Pancreas (tissue), 10 donors: ENCODE measurements at places on chromosomes 3 and 15.

DNA sequence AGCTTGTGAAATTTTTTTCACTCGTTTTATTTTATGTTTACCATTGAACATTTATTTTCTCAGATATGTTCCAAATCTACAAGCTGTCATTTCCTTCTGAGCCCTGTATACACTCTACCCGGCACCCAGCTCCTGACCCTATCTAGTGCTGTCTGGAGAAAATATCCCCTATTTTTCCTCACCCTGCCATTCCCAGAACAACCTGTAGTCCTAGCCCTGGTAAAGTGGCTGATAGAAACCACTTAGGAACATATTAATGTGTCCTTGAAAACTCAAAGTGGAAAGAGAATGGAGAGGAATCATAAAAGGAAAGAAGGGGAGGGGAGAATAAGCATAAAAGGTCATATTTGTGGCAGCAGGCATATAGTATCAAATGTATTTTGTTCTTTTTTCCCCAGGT lies 8.2 kb upstream of the TIMMDC1 start:
- H3K27me3 ChIP-seq = no peaks in the 10 kb centered on the region
- no peaks in the 10 kb centered on the region for H3K36me3 ChIP-seq
- no peak for DNase-seq
- H3K4me1 ChIP-seq = no peaks in the 10 kb centered on the region

DNA sequence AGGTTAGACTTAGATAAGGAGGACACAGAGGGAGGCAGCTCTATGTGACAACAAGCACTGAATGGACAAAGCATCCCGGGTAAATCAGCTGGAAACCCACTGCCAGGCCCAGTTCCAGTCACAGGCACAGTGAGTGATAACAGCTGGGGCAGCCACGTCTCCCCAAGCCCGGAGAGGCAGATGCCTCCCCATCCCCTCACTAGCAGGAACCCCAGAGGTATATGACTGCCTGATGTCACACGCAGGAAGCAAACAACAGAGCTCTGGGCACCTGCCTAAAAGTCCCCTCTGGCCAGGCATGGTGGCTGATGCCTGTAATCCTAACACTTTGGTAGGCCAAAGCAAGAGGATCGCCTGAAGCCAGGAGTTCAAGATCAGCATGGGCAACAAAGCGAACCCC lies 18.2 kb downstream of the C15orf62 start:
- H3K4me3 ChIP-seq = no peak overlapping the region
- peak overlapping the region; percentile 80 for H3K27ac ChIP-seq
- no peak for DNase-seq
- H3K4me1 ChIP-seq = peaks cover 51% of the 10 kb centered on the region
- no peaks in the 10 kb centered on the region for H3K27me3 ChIP-seq

GRCh38 chr3:123678108-123678511 lies 93.3 kb upstream of the HACD2 start:
- no peak overlapping the region for H3K27ac ChIP-seq
- DNase-seq = no peak
- H3K36me3 ChIP-seq = no peaks in the 10 kb centered on the region
- H3K4me1 ChIP-seq = no peaks in the 10 kb centered on the region
- H3K4me3 ChIP-seq = no peak overlapping the region

DNA sequence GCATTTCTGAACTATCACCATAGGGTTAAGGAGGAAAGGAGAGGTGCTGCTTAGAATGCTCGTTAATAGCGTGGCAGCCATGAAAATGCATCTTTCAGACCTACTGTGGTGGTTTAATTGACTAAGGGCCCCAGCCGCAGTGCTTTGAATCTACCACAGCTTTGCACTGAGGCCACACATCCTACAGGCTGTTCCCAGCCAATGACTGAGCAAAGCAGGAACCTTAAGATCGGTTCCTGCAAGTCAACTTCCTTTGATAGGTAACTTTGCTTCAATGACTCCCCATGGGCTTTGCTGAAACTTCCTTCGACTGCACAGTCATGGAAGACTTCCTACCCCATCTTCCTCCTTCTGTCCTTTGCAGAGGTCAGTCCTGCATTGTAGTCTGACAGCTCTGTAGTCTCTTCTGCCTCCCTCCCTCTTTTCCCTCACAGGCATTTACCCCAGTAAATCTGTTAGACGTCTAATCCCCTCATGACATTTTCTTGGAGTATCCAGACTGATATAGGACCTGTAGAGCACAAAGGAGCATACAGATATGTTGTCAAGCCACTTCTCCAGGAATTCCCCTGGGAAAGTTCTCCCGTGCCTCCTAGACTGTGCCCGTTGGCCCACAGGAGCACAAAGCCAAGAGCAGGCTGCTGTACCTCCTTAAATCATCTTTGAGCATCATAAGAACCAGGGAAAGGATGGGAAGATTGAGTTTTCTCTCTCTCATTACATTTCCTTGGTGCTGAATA lies 2.6 kb upstream of the BCL2A1 start:
- H3K27ac ChIP-seq = no peak overlapping the region
- no peaks in the 10 kb centered on the region for H3K4me1 ChIP-seq
- no peak overlapping the region for H3K4me3 ChIP-seq
- no peak for DNase-seq

DNA sequence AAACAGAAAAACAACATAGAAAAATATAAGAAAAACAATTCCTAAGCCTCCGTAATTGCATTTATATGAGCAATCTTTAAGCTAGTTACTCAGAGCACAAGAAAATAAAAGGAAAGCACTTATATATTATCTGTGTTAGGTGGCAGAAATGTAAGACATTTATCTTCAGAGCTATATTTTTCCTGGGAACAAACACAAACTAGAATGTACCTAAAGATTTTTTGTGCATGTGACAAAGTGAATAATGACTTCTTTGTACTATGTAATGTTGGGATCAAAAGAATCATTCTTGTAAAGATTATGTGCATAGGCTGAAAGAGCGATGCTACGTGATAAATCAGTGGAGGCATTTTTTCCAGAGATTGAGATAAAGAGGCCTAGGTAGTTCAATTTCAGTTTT lies 111.3 kb upstream of the GMNC start:
- no peaks in the 10 kb centered on the region for H3K36me3 ChIP-seq
- no peaks in the 10 kb centered on the region for H3K4me1 ChIP-seq
- H3K27me3 ChIP-seq = no peaks in the 10 kb centered on the region
- DNase-seq = no peak

GRCh38 chr3:32616267-32616962 lies 45.8 kb upstream of the DYNC1LI1 start:
- H3K4me3 ChIP-seq = no peak overlapping the region
- H3K27me3 ChIP-seq = no peaks in the 10 kb centered on the region
- H3K4me1 ChIP-seq = no peaks in the 10 kb centered on the region
- no peak for DNase-seq
- H3K36me3 ChIP-seq = no peaks in the 10 kb centered on the region

DNA sequence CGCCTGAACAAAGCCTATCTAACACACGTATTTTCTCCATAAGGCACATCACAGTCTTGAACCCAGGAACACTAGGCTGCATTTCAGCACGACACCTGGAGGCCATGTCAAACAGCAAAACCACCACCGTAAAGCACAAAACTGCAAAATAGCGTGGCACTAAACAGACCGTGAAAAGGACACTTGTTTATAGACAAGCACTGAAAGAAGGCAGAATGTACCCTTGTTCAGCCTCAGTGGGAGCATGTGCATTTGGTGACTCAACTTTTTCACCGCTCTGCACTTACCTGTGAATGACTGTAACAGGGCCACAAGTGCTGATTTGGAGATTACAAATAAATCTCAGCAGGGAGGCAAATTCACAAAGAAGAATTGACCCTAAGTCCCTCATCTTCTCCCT lies 80.8 kb downstream of the ISG20 start:
- DNase-seq = no peak
- H3K27me3 ChIP-seq = no peaks in the 10 kb centered on the region
- H3K4me3 ChIP-seq = no peak overlapping the region
- no peaks in the 10 kb centered on the region for H3K36me3 ChIP-seq
- H3K4me1 ChIP-seq = no peaks in the 10 kb centered on the region

DNA sequence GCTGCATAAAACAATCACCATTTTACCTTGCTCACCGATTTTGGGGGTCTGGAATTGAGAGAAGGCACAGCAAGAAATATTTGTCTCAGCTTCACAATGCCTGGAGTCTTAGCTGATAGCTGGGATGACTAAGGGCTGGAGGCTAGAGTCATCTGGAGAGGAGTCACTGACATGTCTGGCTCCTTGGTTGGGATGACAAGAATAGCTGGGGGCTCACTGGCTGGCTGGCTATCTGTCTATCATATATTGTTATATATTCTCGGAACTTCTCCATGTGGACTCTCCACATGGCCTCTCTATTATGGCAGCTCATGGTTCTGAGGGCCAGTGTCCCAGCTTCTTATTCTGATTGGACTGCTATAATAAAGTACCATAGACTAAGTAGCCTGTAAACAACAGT lies 20.0 kb upstream of the TRIM71 start:
- DNase-seq = no peak
- H3K27ac ChIP-seq = no peak overlapping the region
- no peaks in the 10 kb centered on the region for H3K36me3 ChIP-seq
- H3K4me3 ChIP-seq = no peak overlapping the region

DNA sequence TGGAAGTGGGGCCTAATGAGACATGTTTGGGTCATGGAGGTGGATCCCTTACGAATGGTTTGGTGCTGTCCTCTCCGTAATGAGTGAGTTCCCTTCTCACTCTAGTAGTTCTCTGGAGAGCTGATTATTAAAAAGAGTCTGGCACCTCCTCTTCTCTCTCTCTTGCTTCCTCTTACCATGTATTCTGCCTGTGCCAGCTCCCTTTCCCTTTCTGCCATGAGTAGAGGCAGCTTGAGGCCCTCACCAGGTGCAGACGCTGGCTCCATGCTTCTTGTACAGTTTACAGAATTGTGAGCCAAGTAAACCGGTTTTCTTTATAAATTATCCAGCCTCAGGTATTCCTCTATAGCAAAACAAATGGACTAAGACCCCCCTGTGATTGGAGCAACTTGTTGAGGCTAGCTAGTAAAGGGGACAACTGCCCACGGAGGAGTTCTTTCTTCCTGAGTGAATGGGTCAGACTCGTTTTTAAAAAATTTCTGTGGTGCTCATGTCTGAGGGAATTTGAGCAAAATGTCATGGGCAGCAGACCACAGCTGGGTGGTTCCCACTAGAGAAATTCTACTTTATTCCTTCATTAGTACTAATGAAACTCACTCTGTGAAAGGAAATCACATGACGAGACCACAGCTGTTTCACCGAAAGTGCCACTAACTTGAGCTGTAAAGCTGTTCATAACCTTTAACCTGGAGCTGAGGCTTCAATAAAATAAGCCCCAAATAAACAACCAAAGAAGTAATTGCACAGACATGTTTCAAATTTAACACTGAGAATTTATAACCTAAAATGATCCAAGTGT lies 210.0 kb downstream of the NFKBIZ start:
- H3K27ac ChIP-seq = no peak overlapping the region
- H3K4me1 ChIP-seq = no peaks in the 10 kb centered on the region
- no peak overlapping the region for H3K4me3 ChIP-seq
- no peak for DNase-seq
- no peaks in the 10 kb centered on the region for H3K36me3 ChIP-seq

GRCh38 chr15:70633991-70634390 lies 129.4 kb downstream of the UACA start:
- H3K36me3 ChIP-seq = no peaks in the 10 kb centered on the region
- H3K27me3 ChIP-seq = no peaks in the 10 kb centered on the region
- DNase-seq = no peak
- no peaks in the 10 kb centered on the region for H3K4me1 ChIP-seq

- no peaks in the 10 kb centered on the region for H3K4me1 ChIP-seq
- no peaks in the 10 kb centered on the region for H3K36me3 ChIP-seq
- no peak overlapping the region for H3K27ac ChIP-seq
- no peak overlapping the region for H3K4me3 ChIP-seq
- H3K27me3 ChIP-seq = no peaks in the 10 kb centered on the region
These were observed 17.4 kb upstream of the KCNMB2 start for GRCh38 chr3:178518660-178519396.

- H3K4me1 ChIP-seq = peaks cover 18% of the 10 kb centered on the region
- no peak overlapping the region for H3K27ac ChIP-seq
- DNase-seq = no peak
- H3K4me3 ChIP-seq = no peak overlapping the region
- no peaks in the 10 kb centered on the region for H3K27me3 ChIP-seq
These were observed 19.2 kb downstream of the KLF13 start for GRCh38 chr15:31345606-31346366.

GRCh38 chr3:107370907-107371306 lies 6.3 kb upstream of the CCDC54 start:
- no peak overlapping the region for H3K4me3 ChIP-seq
- H3K27me3 ChIP-seq = no peaks in the 10 kb centered on the region
- no peaks in the 10 kb centered on the region for H3K36me3 ChIP-seq
- H3K4me1 ChIP-seq = no peaks in the 10 kb centered on the region
- H3K27ac ChIP-seq = no peak overlapping the region

- H3K4me3 ChIP-seq = no peak overlapping the region
- no peaks in the 10 kb centered on the region for H3K36me3 ChIP-seq
- peaks cover 38% of the 10 kb centered on the region for H3K4me1 ChIP-seq
- H3K27ac ChIP-seq = no peak overlapping the region
These were observed 105.2 kb upstream of the UMPS start for GRCh38 chr3:124625074-124625473.

DNA sequence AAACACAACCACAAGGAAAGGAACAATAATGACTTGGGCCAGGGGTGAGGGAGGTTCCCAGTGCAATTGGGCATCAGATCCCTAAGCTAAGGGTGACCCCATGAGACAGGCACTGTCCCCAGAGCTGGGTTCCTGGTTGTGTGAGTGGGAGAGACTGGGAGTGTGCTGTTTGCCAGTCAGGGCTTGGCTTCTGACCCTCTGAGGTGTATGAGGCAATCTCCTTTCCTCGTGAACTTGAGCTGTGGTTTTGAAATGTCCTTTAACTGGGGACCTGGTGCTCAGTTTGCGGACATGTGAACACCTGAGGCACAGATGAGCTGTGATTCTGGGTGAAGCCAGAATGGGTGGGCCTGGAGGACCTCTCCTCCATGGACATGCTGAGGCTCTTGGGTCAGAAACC lies 58.5 kb upstream of the PLXNA1 start:
- H3K27ac ChIP-seq = no peak overlapping the region
- no peak for DNase-seq
- H3K27me3 ChIP-seq = no peaks in the 10 kb centered on the region
- peaks cover 4% of the 10 kb centered on the region for H3K4me1 ChIP-seq
- no peak overlapping the region for H3K4me3 ChIP-seq
- H3K36me3 ChIP-seq = no peaks in the 10 kb centered on the region

DNA sequence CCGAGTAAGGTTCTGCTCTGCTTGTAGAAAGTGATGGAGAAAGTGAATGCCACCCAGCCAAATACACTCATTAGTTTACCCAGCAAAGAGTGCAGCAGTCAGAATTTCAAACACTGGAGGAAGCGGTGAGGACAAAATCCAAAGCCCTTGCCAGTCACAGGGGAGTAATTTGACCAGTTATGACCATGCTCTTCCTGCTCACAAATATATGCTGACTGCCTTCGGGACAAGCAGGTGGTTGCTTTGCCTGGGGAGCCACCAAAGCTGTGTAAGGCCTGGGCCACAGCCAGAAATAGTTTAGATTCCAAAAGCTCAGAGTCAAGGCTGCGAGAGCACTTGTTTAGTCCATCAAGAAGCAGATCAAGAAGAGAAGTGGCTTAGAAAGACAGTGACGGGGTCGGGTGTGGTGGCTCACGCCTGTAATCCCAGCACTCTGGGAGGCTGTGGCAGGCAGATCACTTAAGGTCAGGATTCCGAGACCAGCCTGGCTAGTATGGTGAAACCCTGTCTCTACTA lies 51.0 kb upstream of the ATP13A3 start:
- H3K4me3 ChIP-seq = no peak overlapping the region
- no peaks in the 10 kb centered on the region for H3K27me3 ChIP-seq
- no peaks in the 10 kb centered on the region for H3K36me3 ChIP-seq
- H3K4me1 ChIP-seq = peaks cover 17% of the 10 kb centered on the region
- DNase-seq = peak; percentile 60
- H3K27ac ChIP-seq = peak overlapping the region; percentile 73

- DNase-seq = peak; percentile 46
- H3K4me1 ChIP-seq = no peaks in the 10 kb centered on the region
- H3K4me3 ChIP-seq = no peak overlapping the region
- no peaks in the 10 kb centered on the region for H3K27me3 ChIP-seq
- peak overlapping the region; percentile 56 for H3K27ac ChIP-seq
These were observed 40.4 kb upstream of the CTNNB1 start for GRCh38 chr3:41158947-41159346.
